ENCODE measurements at places on chromosomes 7 and 10.

DNA sequence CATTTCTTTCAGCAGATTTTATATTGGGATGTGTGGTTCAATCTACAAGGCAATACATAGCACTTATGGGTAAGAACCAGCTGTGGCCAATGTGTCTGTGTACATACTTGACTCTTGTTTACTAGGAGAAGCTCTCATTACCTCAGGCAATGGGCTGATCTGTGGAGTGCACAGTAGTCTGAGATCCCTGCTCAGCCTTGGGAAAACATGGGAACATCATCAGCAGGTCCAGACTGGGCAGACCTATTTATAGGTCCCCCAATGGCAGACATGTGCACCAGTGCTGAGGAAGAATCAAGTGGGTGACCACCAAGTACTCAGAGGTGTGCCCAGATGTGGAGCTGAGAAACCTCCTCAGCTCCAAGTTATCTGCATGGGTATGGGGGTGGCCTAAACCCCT, 349.7 kb downstream of the KIF20B start:
- no peaks in the 10 kb centered on the region for H3K36me3 ChIP-seq
- peak overlapping the region; percentile 53 for H3K27ac ChIP-seq
- H3K4me1 ChIP-seq: peaks cover 49% of the 10 kb centered on the region

- H3K36me3 ChIP-seq: no peaks in the 10 kb centered on the region
- H3K4me3 ChIP-seq: 0 out of 2 replicates have a peak overlapping the region, but pooled peaks have one; percentile 5
- no peaks in the 10 kb centered on the region for H3K27me3 ChIP-seq
- peak; percentile 30 for DNase-seq
These were observed 1239.7 kb downstream of the GATA3 start for GRCh38 chr10:9294132-9294663.

DNA sequence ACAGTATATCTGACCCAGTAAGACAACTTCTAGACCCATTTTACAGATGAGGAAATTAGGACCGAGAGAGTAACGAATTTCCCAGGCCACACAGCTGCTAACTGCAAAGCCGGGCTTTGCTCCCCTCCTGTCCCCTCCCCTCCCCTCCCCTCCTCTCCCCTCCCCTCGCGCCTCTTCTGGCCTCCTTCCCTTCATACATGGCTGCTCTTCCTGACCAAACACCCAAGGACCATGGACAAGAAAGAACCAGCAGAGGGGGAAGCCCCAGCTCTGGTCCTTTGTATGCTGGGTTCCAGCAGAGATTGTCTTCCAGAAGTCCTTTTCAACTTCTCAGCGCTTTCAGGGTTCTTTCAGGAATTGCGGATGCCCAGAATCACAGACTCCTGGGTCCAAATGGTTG, 3.6 kb upstream of the TMEM72 start:
- H3K27ac ChIP-seq: no peak overlapping the region
- DNase-seq: no peak
- H3K4me3 ChIP-seq: no peak overlapping the region
- no peaks in the 10 kb centered on the region for H3K36me3 ChIP-seq
- no peaks in the 10 kb centered on the region for H3K4me1 ChIP-seq
- no peaks in the 10 kb centered on the region for H3K27me3 ChIP-seq

DNA sequence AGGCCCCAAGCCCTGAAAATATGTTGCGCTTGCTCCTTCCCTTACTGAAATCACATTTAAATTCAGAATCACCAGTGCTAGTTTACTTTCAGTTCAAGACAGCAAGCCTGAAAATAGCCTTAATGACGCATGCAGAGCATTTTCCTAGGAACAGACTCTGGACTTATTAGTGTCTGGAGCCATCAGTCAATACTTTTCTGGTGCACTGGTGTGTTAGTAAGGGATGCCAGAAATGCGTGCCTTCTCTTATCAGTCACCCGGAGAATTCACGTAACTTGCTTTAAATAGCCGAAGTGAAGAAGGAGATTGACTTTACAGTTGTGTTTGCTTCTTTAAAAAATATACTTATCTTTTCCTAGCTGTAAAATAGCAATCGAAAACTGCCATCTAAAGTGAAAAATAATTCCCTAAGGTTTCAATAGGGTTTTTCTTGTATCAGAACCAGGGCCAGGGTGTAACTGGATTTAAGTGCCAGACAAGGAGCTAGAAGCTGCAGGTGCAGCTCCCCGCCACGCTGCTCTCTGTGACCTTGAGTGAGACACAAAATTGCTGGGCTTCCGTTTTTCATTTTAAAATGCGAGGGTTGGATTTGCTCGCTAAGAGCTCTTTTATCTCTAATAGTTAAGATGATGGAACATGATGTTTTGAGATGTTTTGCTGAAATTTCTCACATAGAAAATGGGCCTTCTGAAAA, 177.8 kb downstream of the NSUN6 start:
- DNase-seq: no peak
- no peak overlapping the region for H3K27ac ChIP-seq
- H3K4me1 ChIP-seq: peaks cover 3% of the 10 kb centered on the region
- H3K36me3 ChIP-seq: no peaks in the 10 kb centered on the region
- no peak overlapping the region for H3K4me3 ChIP-seq

DNA sequence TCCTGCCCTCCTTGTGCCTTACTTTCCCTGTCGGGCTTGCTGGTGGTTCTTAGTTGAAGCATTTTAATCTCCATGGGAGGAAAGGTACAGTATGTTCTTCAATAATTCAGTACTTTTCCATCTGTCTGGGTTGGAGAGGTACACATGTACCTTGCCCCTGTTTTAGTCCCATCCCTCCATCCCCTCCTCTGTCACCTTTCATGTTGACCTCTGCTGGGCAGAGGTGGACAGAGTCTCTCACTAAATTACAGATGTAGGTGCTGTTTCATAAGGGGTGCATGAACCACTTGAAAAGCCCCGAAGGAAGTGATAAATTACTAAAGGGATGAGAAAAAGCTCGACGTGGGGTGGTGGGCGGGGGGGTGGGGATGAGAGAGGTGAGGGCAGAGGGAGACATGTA, 5.4 kb downstream of the AGFG2 start:
- DNase-seq: no peak
- no peak overlapping the region for H3K4me3 ChIP-seq
- H3K36me3 ChIP-seq: no peaks in the 10 kb centered on the region
- no peaks in the 10 kb centered on the region for H3K27me3 ChIP-seq
- H3K4me1 ChIP-seq: peaks cover 4% of the 10 kb centered on the region

GRCh38 chr10:52308251-52309031, 5.6 kb upstream of the DKK1 start:
- H3K36me3 ChIP-seq: no peaks in the 10 kb centered on the region
- H3K4me1 ChIP-seq: no peaks in the 10 kb centered on the region
- H3K27ac ChIP-seq: no peak overlapping the region
- DNase-seq: peak; percentile 70
- peak overlapping the region; percentile 73 for H3K4me3 ChIP-seq
- H3K27me3 ChIP-seq: peaks cover 5% of the 10 kb centered on the region

DNA sequence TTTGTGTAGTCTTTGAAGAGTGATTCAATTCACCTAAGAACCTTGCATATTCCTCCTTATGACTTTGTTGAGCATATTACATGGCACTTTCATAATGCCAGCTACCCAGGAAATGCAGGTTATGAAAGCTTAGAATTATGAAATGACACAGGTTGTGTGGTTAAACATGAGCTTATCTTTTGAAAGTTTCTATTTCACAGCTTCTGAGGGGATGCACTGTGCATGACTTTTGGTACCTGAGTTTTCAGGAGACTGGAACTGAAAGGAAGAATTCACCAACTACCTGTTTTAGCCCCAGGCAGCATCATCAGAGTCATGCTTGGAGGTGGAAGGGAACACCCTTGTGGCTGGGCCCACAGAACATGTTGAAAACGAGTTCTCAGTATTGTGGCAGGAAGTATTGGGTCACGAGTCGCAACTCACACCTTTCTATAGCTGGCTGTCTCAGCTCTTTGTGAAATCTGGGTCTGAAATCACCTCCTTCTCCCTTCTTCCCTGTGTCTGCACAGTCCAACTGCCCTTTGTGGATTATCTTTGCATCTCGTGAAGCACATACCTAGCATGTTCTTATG, 228.2 kb downstream of the PTEN start:
- DNase-seq: peak; percentile 97
- H3K4me1 ChIP-seq: peaks cover 44% of the 10 kb centered on the region
- H3K36me3 ChIP-seq: no peaks in the 10 kb centered on the region
- peak overlapping the region; percentile 83 for H3K27ac ChIP-seq
- no peak overlapping the region for H3K4me3 ChIP-seq
- H3K27me3 ChIP-seq: no peaks in the 10 kb centered on the region

GRCh38 chr7:107643407-107643806, 17.2 kb upstream of the SLC26A4 start:
- DNase-seq: no peak
- H3K4me3 ChIP-seq: no peak overlapping the region
- no peaks in the 10 kb centered on the region for H3K36me3 ChIP-seq
- peaks cover 4% of the 10 kb centered on the region for H3K4me1 ChIP-seq

GRCh38 chr7:113076703-113077102, 9.9 kb downstream of the GPR85 start:
- no peaks in the 10 kb centered on the region for H3K36me3 ChIP-seq
- H3K27ac ChIP-seq: no peak overlapping the region
- no peak for DNase-seq
- H3K4me3 ChIP-seq: no peak overlapping the region
- no peaks in the 10 kb centered on the region for H3K27me3 ChIP-seq

DNA sequence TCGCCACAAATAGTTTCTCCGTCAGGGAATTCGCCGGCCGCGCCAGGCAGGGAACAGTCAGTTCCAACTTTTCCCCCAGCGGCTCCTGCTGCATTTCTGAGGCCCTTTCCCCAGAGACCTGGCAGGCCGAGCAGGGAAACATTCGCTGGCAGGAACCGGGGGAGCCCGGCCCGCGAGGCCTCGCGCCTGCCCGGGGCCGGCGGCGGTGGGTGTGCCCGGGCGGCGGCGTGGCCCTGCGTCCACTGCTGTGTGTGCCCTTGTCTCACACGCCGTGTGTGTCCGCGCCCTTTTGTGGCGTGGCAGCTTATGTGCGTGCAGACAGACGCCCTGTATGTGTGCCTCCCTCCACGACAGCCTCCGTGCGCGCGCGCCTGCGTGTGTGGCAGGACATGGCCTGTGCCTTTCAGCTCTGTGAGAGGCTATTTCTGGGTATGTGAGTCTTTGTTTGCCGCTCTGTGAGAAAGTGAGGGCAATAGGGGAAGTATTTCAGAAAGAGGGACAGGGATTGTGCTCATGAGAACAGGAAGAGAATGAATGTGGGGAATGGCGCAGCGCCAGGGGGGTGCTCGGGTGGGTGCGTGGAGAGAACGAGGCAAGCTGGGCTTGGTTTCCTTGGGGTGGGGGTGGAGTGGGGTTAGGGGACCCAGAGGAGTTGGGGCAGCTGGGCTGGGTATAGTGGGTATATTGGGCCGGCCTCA, 689 bp upstream of the SMARCD3 start:
- no peak for DNase-seq
- peak overlapping the region; percentile 35 for H3K4me3 ChIP-seq
- peaks cover 89% of the 10 kb centered on the region for H3K27me3 ChIP-seq
- no peaks in the 10 kb centered on the region for H3K36me3 ChIP-seq

DNA sequence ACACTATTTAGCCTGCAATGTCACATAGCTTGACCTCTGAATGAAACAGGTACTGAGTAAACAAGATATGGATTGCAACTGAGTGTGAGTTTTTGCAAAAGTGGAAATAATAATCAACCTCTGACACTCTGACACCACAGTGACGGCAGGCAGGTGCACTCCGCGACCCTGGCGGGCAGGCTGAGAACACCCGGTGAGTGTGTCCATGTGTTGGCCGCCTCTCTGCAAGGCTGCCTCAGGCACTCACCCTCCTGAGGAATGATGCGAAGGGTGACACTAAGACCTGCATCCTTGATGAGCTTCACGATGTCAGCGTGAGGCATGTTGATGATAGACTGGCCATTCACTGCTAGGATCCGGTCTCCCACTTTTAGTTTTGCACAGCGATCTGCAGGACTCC, 336.2 kb downstream of the PHTF2 start:
- no peaks in the 10 kb centered on the region for H3K27me3 ChIP-seq
- no peak overlapping the region for H3K27ac ChIP-seq
- no peak overlapping the region for H3K4me3 ChIP-seq
- no peaks in the 10 kb centered on the region for H3K36me3 ChIP-seq
- H3K4me1 ChIP-seq: no peaks in the 10 kb centered on the region

- DNase-seq: no peak
- H3K36me3 ChIP-seq: no peaks in the 10 kb centered on the region
- no peak overlapping the region for H3K27ac ChIP-seq
- no peaks in the 10 kb centered on the region for H3K27me3 ChIP-seq
- H3K4me3 ChIP-seq: no peak overlapping the region
These were observed 133.3 kb downstream of the KCNMA1 start for GRCh38 chr10:77504196-77504872.

DNA sequence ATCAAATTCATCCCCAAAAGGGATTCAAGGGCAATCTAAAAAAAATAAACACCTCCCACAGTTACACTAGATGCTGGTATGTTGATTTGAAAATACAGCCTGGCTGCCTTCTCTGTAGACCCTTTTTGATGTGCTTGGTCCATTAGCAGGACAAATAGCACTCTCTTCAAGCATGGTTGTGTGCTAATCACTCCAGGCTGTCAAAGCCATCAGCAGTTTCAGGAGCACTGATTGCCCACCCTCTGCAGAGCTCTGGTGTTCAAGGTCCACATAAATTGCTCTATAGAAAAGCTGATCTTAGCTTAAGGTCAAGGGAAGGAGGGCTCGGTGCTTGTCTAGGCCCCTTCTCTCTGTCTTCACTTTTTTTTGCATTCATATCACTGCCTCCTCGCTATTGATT, 35.4 kb downstream of the PRR15 start:
- DNase-seq: no peak
- no peaks in the 10 kb centered on the region for H3K27me3 ChIP-seq
- H3K36me3 ChIP-seq: no peaks in the 10 kb centered on the region

All from MM.1S (cell line).